Panc1 (cell line): ENCODE measurements at places on chromosomes 13 and 19.

GRCh38 chr13:40764587-40765403 is 6.2 kb downstream of the MRPS31 start:
- H3K4me1 ChIP-seq, result no peaks in the 10 kb centered on the region
- no peaks in the 10 kb centered on the region for H3K36me3 ChIP-seq
- no peak overlapping the region for H3K27ac ChIP-seq
- H3K27me3 ChIP-seq, result no peaks in the 10 kb centered on the region
- DNase-seq, result no peak

- no peak overlapping the region for H3K27ac ChIP-seq
- H3K4me1 ChIP-seq, result no peaks in the 10 kb centered on the region
- no peak overlapping the region for H3K4me3 ChIP-seq
- no peaks in the 10 kb centered on the region for H3K36me3 ChIP-seq
Measured at GRCh38 chr13:97004096-97004876, 10.0 kb upstream of the OXGR1 start.

DNA sequence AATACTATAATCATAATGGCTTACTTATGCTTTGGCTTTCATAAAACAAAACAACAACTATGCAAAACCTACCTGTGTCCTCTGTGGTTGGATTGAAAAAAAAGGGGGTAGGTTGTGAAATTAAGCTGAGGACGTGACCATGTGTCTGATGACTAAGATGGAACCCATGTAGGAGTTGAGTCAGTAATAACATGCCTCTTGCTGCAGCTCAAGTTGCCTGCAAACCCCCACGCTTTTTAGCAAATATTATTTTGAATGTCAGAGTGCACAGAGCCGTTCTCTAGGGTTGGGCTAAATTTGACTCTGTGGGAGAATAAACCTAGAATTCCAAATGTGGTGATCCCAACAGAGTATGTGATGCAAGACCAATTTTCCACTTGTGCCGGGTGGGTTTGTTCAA is 209.3 kb downstream of the KCNRG start:
- no peaks in the 10 kb centered on the region for H3K27me3 ChIP-seq
- DNase-seq, result no peak
- no peaks in the 10 kb centered on the region for H3K36me3 ChIP-seq
- H3K4me1 ChIP-seq, result peaks cover 17% of the 10 kb centered on the region
- no peak overlapping the region for H3K4me3 ChIP-seq
- H3K27ac ChIP-seq, result peak overlapping the region; percentile 91

DNA sequence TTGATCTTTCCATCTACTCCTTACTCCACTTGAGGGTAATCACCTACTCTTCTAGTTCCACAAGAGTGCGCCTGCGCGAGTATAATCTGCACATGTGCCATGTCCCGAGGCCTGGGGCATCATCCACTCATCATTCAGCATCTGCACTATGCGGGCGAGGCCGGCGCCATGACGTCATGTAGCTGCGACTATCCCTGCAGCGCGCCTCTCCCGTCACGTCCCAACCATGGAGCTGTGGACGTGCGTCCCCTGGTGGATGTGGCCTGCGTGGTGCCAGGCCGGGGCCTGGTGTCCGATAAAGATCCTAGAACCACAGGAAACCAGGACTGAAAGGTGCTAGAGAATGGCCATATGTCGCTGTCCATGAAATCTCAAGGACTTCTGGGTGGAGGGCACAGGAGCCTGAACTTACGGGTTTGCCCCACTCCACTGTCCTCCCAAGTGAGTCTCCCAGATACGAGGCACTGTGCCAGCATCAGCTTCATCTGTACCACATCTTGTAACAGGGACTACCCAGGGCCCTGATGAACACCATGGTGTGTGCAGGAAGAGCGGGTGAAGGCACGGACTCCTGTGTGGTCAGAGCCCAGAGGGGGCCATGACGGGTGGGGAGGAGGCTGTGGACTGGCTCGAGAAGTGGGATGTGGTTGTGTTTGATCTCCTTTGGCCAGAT is 2.7 kb upstream of the KLK2 start:
- H3K27me3 ChIP-seq, result peaks cover 10% of the 10 kb centered on the region; the same call in 1 of the 2 replicates
- H3K36me3 ChIP-seq, result no peaks in the 10 kb centered on the region; the same call in 1 of the 2 replicates
- H3K27ac ChIP-seq, result no peak overlapping the region
- H3K4me3 ChIP-seq, result no peak overlapping the region
- no peaks in the 10 kb centered on the region for H3K4me1 ChIP-seq

DNA sequence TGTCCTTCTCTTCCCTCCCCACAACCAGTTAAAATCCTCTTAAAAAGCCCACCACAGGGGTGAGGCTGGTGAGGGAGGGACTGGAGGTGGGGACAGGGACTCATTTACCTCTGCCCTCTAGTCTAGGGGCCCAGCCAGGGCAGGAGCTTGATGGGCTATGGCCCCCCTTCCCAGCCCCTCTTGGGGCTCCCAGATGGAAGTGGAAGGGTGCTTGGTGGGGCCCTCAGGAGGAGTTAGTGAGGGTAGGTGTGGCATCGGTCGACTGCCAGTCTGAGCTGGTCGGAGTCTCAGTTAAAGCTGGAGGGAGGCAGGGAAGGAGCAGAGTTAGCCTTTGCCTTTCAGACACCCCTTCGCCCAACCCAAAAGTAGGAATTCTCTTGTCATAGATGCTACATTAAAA is 10.5 kb downstream of the ZNF526 start:
- no peaks in the 10 kb centered on the region for H3K27me3 ChIP-seq
- no peak for DNase-seq
- H3K27ac ChIP-seq, result no peak overlapping the region

DNA sequence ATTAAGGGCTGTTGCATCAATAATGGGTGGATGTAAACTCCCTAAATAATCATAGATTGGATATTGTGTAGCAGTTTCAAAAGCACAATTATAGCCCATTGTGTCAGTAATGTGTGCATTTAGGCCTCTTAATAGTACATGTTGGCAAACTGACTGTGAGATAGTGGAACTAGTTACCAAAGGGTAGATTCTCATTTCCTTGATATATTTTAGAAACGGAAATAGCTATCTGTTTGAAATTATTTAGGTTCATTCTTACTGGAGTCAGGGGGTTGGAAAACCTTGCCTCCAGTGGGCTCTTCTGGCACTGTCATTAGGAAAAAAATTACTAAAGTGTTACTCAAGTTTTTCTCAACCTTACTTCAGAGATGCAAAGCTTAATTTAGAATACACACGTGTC is 1074.9 kb downstream of the PCDH17 start:
- H3K4me3 ChIP-seq, result no peak overlapping the region
- no peaks in the 10 kb centered on the region for H3K36me3 ChIP-seq
- H3K4me1 ChIP-seq, result no peaks in the 10 kb centered on the region

GRCh38 chr19:38700902-38701454 is 43.3 kb downstream of the CAPN12 start:
- no peak overlapping the region for H3K4me3 ChIP-seq
- DNase-seq, result no peak

DNA sequence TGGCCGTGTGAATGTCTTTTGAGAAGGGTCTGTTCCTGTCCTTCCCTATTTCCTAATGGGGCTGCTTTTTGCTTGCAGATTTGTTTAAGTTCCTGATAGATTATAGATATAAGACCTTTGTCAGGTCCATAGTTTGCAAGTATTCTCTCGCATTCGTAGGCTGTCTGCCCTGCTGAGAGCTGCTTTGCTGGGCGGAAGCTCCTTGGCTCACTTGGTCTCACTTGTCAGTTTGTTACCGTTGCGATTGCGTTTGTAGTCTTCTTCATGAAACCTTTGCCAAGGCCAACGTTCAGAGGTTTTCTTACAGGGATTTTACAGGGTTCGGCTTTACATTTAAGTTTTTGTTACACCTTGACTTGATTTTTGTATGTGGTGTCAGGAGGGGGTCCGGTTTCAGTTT is 44.0 kb upstream of the TFDP1 start:
- no peaks in the 10 kb centered on the region for H3K4me1 ChIP-seq
- no peak overlapping the region for H3K27ac ChIP-seq
- no peak for DNase-seq
- no peak overlapping the region for H3K4me3 ChIP-seq

- H3K36me3 ChIP-seq, result no peaks in the 10 kb centered on the region
- no peaks in the 10 kb centered on the region for H3K4me1 ChIP-seq
- H3K27ac ChIP-seq, result no peak overlapping the region
- H3K27me3 ChIP-seq, result no peaks in the 10 kb centered on the region
- no peak overlapping the region for H3K4me3 ChIP-seq
- no peak for DNase-seq
Measured at GRCh38 chr19:15137777-15138176, 30.6 kb downstream of the SYDE1 start.

DNA sequence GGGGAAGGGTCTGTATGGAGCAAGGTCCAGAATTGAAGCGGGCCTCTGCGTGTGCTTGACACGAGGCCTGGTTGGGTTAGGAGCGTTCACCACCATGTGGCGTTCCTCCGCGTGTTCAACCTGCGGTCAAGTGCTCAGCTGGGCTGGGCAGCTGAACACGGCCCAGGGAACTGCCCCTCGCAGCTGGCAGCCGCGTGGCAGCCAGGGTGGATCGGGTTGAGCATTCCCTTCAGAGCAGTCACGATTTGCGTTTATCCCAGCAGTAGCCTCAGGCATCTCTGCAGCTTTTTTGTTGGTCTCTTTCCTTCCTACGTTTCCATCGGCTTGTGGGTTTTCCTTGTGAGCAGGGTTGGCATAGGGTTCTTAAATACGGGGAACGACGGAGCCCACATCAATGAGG is 28.7 kb upstream of the F2RL3 start:
- peaks cover 2% of the 10 kb centered on the region; the same call in 1 of the 2 replicates for H3K36me3 ChIP-seq
- no peak overlapping the region for H3K4me3 ChIP-seq
- no peak for DNase-seq
- H3K27ac ChIP-seq, result no peak overlapping the region
- H3K27me3 ChIP-seq, result no peaks in the 10 kb centered on the region
- no peaks in the 10 kb centered on the region for H3K4me1 ChIP-seq

GRCh38 chr19:46191972-46192371 is 37.6 kb upstream of the IGFL1 start:
- H3K36me3 ChIP-seq, result no peaks in the 10 kb centered on the region
- DNase-seq, result no peak
- no peaks in the 10 kb centered on the region; the same call in 1 of the 2 replicates for H3K27me3 ChIP-seq
- H3K4me1 ChIP-seq, result no peaks in the 10 kb centered on the region; the same call in 1 of the 2 replicates
- no peak overlapping the region for H3K4me3 ChIP-seq
- no peak overlapping the region for H3K27ac ChIP-seq

GRCh38 chr19:14164724-14165493 is 28.5 kb upstream of the ASF1B start:
- H3K27me3 ChIP-seq, result no peaks in the 10 kb centered on the region
- DNase-seq, result no peak
- no peak overlapping the region for H3K27ac ChIP-seq

GRCh38 chr19:35431145-35431807 is 16.8 kb upstream of the FFAR2 start:
- DNase-seq, result no peak
- peaks cover 30% of the 10 kb centered on the region for H3K27me3 ChIP-seq
- H3K4me1 ChIP-seq, result no peaks in the 10 kb centered on the region
- no peak overlapping the region for H3K4me3 ChIP-seq
- no peak overlapping the region for H3K27ac ChIP-seq
- no peaks in the 10 kb centered on the region for H3K36me3 ChIP-seq

- no peak for DNase-seq
- no peak overlapping the region for H3K4me3 ChIP-seq
- no peaks in the 10 kb centered on the region for H3K4me1 ChIP-seq
- no peak overlapping the region for H3K27ac ChIP-seq
- no peaks in the 10 kb centered on the region for H3K36me3 ChIP-seq
- no peaks in the 10 kb centered on the region for H3K27me3 ChIP-seq
Measured at GRCh38 chr13:68057836-68058235, 827.7 kb upstream of the PCDH9 start.

- H3K27me3 ChIP-seq, result no peaks in the 10 kb centered on the region
- H3K4me1 ChIP-seq, result no peaks in the 10 kb centered on the region
- H3K27ac ChIP-seq, result no peak overlapping the region
Measured at GRCh38 chr13:48315969-48316650, 12.6 kb downstream of the RB1 start.

- H3K4me1 ChIP-seq, result no peaks in the 10 kb centered on the region
- H3K36me3 ChIP-seq, result no peaks in the 10 kb centered on the region
- DNase-seq, result no peak
Measured at GRCh38 chr13:45303026-45303425, 38.0 kb downstream of the TPT1 start.

DNA sequence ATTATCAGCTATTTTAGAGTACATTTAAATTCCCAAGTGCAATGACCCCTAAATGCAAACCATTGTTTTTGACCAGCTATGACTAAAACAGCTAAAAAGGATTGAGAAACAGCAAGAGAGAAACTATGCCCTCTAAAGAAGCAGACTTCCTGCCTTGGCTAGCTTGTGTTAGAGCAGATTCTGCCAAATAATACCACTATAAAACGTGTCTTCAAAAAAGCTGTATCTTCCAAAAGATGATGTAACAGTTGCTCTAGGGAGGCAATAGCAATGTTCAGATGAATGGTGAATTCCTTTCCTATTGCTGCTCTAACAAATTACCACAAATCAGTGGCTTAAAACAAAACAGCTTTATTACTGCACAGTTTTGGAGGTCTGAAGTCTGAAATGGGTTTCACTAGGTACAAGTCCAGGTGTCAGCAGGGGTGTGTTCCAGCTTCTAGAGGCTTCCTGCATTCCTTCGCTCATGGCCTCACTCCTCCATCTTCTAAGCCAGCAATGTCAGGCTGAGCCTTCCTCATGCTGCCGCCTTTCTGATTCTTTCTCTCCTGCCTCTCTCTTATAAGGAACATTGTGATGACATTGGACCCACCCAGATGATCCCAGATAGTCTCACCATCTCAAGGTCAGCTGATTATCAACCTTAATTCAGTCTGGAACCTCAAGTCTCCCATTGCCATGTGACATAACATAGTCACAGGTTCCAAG is 84.5 kb downstream of the LRRC63 start:
- no peaks in the 10 kb centered on the region for H3K36me3 ChIP-seq
- no peak overlapping the region for H3K4me3 ChIP-seq
- H3K4me1 ChIP-seq, result no peaks in the 10 kb centered on the region
- H3K27me3 ChIP-seq, result no peaks in the 10 kb centered on the region
- no peak overlapping the region for H3K27ac ChIP-seq

DNA sequence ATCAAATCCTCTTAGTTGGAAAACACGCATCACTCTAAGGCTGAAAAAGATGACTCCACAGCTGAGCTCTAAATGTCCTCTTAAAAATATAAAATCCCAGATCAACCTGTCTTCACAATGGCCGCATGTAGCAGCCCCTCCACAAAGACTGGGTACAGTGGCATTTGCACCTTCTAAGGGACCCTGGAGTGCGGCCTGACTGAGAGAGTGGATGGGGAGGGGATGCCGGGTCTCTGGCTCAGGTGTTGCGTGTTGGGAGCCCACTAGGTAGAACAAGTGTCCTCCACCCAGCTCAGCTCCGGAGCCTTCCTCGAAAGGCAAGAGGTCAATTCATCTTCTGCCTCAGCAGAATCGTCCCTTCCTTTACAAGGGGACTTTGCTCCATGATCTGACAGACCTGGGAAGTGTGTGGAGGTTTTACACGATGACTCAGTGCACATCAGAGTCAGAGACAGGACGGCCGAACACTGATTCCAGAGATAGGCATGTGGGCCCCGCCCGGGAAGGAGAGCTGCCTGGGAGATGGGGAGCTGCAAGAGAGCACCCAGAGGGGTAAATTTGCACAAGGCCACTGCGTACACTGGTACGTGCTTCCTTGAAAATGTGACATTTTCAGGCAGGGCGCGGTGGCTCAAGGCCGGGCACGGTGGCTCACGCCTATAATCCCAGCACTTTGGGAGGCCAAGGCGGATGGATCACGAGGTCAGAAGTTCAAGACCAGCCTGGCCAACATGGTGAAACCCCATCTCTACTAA is 23.5 kb upstream of the SLC15A1 start:
- no peaks in the 10 kb centered on the region for H3K27me3 ChIP-seq
- H3K27ac ChIP-seq, result no peak overlapping the region
- H3K36me3 ChIP-seq, result no peaks in the 10 kb centered on the region
- H3K4me3 ChIP-seq, result no peak overlapping the region
- no peaks in the 10 kb centered on the region for H3K4me1 ChIP-seq
- DNase-seq, result peak; percentile 24

GRCh38 chr19:3363841-3364500 is 2.4 kb upstream of the NFIC start:
- H3K4me1 ChIP-seq, result peaks cover 35% of the 10 kb centered on the region
- no peaks in the 10 kb centered on the region for H3K27me3 ChIP-seq
- no peaks in the 10 kb centered on the region for H3K36me3 ChIP-seq
- H3K4me3 ChIP-seq, result no peak overlapping the region
- no peak for DNase-seq
- H3K27ac ChIP-seq, result peak overlapping the region; percentile 91
